ENCODE measurements at places on chromosomes 7 and 10. TPM values are rescaled to one million over a fixed set of nuclear protein-coding genes. Genes with fewer than 3 reads are reported as not detected.

The CD36 gene
- total RNA-seq, result 10.0 TPM

DNA sequence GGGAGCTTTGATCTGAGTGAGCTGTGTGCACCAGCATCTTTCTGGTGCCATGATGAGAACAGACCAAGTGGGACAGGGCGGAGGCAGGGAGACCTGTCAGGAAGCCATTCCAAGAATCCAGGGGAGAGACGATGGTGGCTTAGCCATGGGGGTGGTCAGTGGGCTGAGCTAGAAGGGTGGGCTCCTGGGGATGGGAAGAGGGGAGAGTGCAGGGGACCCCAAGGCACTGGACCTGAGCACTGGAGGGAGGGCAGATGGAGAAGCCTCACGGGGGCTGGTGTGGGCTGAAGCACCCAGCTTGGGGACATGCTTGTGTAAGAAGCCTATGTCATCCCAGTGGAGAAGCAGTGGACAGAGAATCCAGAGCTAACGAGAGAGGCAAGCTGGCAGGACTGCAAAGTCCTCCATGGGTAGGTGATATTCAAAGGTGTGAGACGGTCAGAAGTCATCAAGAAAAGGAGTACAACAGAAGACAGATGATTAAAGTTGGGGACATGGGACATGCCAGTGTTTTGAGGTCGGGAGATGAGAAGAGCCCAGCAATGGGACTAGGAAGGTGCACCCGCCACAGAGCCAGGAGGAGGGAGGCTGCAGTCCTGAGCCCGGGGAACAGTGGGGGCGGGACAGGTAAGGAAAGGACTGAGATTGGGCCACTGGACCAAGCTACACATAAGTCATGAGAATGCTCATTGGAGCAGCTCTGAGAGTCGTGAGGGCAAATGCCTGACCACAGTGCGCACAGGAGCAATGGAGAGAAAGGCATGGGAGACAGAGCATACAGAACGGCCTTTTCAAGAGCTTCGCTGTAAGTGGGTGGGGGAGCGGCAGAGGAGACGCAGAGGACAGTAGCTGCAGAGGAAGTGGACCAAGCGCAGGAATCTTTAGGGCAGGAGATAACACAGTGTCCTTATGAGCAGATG is 72.0 kb downstream of the GRID1 start:
- H3K27me3 ChIP-seq, result no peaks in the 10 kb centered on the region
- no peaks in the 10 kb centered on the region for H3K36me3 ChIP-seq
- H3K4me1 ChIP-seq, result no peaks in the 10 kb centered on the region
- no peak overlapping the region for H3K4me3 ChIP-seq

DNA sequence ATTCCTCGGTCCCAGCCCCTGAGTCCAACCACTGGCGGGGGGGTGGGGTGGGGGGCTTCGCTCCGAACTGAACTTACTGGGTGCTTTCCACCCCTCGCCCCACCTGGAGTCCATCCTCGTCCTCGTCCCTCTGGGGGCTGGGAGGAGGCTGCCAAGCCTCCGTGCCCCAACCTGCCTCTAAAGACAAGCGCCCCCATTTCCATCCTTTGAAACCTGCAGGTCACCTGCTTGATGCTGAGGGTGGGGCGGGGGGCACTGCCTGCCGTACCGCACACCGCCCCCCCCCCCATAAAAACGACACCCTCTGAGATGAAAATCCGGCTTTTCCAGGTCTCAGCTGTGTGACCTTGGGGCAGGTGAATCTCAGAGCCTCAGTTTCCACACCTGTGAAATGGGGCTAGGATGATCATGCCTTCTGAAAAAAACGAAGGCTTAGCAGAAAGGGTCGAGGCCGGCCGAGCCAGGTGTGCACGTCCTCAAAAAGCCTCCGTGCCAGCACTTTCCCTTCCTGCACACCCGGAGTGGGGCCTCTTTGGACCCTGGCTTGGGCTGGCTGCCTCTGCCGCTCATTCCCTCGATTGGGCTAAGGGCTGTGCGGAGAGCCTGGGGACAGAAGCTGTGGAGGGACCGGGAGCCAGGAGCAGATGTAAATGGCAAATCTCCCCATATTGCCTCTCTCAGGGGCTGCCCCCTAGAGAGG is 967 bp downstream of the ELFN1 start:
- H3K4me3 ChIP-seq, result no peak overlapping the region
- H3K27me3 ChIP-seq, result no peaks in the 10 kb centered on the region
- no peak for DNase-seq
- H3K27ac ChIP-seq, result no peak overlapping the region

DNA sequence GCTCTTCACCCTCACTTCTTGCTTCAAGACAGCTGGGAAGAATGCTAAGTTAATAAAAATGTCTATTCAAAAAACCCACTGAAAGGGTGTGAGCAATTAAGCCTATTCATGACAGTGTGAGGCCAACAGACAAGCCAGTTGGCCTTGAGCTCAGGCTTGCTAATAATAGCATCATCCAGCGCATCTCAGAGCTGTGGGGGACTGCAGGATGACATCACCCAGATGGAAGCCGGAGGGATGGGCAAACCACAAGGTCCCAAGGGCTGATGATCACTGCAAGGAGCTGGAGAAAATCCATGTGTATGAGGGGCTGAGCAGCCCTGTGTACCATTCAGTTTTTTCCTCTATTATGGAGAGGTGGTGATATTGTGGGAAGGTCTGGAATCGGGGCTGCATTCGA is 770.4 kb downstream of the TNS3 start:
- no peaks in the 10 kb centered on the region for H3K27me3 ChIP-seq
- DNase-seq, result no peak
- no peak overlapping the region for H3K27ac ChIP-seq

DNA sequence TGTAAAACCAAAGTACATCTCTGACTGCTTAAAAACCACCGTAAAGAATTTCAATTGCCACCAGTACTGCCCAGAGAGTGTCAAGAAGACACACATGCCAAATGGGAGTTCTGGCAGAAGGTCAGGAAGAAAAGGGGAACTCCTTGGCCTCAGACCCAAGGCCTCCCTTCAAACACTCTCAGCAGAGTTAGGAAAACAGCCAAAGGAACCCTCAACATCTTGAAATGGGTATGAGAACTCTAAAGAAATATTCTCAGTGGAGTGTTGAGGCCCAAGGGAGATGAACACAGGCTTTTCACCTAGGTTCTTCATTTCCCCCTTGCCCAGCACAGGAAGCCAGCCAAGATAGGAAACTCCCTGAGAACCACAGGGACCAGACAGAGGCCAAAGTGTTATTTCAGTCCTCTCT is 96.1 kb upstream of the ASAH2 start:
- no peak overlapping the region for H3K4me3 ChIP-seq
- no peak for DNase-seq
- H3K36me3 ChIP-seq, result peaks cover 10% of the 10 kb centered on the region
- H3K27me3 ChIP-seq, result no peaks in the 10 kb centered on the region
- H3K4me1 ChIP-seq, result no peaks in the 10 kb centered on the region

Measured in kidney (tissue), 22 donors.